Stimulated activated CD4-positive, alpha-beta T cell treated with anti-CD3 and anti-CD28 coated beads, Interleukin-1b, Interleukin-23, amount 100 ng/mL, for 48 hours (primary cell): ENCODE measurements at places on chromosomes 5 and 9.

GRCh38 chr5:142522983-142523382, 162.9 kb downstream of the FGF1 start:
- DNase-seq = no peak

GRCh38 chr9:4828761-4829160, 36.0 kb downstream of the RCL1 start:
- no peak for DNase-seq

- DNase-seq = no peak
Measured at GRCh38 chr5:59863777-59864176, 29.7 kb downstream of the PDE4D start.

- DNase-seq = no peak
Measured at GRCh38 chr5:124948754-124949275, 202.4 kb upstream of the ZNF608 start.

DNA sequence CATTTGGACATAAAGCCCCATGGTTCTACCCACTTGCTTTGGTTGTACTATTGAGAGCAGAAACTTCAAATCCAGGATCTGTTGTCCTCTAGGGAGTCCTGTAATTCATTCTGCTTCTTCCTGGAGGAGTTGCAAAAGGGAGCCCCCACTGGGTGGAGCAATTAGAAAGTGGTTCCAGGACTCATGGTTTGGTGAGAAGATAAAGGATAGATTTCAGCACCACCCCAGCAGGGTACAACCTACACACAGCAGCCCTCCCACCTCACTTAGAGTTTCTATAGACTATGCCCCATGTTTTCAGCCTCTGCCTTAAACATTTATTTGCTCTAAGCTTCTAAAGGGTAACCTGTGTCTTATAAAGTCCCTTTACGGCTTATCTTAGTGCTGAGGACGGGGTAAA, 112.6 kb upstream of the ARRDC3 start:
- no peak for DNase-seq

DNA sequence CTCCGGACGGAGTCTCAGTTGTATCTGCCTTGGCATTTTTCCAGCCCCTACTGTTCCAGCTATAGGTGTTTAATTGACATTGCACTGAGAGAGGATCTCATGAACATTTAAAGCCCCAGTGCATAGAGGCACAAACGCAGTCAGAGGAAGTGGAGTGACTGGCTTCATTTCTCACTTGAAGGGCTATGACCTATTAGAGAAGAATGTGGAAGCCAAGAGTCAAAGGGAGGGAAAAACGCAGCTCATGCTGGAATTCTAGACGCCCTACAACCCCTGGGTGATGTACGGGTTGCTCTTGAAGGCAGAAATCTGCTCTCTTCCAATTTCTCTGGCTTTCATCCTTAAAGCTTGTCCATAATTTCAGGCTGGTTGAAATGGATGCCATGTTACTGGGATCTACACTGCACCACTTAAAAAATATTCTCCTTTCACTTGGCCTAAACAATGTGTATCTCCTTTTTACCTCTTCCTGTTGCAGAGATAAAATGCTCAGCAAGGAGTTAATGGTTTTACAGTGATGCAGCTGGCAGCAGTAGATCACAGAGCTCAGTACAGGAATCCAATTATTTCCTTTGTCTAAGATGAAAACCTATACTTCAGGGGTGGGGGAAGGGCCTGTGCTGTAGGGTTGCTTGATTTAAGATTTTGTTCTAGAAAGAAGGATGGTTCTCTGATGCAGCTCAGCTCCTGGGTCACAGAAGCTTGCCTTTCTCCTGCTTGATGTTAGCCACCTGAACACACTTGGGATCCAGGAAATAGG, 61.8 kb upstream of the MAMDC2 start:
- DNase-seq = no peak

GRCh38 chr5:172336264-172336663, 52.7 kb upstream of the UBTD2 start:
- no peak for DNase-seq

DNA sequence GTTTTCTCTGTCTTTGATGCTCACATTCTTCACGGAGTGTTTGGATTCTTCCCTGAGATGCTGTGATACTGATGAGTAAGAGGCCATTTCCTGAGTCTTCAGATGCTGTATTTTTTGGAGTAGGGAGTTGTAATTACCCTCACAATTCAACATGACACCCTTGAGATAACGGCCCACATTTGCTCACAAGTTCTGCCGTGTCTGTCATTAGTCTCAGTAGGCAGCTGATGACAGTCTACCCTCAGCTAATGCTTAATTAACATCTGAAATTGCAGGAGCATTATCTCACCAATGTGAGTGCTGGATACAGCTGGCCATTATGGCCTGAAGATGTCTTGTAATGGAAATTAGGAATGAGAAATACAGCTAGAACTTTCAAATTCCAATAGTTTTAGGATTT, 307.1 kb upstream of the ADCY2 start:
- no peak for DNase-seq

DNA sequence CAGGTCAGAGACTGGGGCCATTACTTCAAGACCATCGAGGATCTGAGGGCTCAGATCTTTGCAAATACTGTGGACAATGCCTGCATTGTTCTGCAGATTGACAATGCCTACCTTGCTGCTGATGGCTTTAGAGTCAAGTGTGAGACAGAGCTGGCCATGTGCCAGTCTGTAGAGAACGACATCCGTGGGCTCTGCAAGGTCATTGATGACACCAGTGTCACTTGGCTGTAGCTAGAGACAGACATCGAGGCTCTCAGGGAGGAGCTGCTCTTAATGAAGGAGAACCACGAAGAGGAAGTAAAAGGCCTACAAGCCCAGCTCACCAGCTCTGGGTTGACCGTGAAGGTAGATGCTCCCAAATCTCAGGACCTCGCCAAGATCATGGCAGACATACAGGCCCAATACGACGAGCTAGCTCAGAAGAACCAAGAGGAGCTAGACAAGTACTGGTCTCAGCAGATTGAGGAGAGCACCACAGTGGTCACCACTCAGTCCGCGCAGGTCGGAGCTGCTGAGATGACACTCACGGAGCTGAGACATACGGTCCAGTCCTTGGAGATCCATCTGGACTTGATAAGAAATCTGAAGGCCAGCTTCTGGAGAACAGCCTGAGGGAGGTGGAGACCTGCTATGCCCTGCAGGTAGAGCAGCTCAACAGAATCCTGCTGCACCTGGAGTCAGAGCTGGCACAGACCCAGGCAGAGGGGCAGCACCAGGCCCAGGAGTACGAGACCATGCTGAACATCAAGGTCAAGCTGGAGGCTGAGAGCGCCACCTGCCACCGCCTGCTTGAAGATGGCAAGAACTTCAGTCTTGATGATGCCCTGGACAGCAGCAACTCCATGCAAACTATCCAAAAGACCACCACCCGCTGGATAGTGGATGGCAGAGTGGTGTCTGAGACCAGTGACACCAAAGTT, 9.3 kb downstream of the NIPBL start:
- DNase-seq = no peak

GRCh38 chr9:89465001-89465451, 32.9 kb downstream of the SEMA4D start:
- no peak for DNase-seq

DNA sequence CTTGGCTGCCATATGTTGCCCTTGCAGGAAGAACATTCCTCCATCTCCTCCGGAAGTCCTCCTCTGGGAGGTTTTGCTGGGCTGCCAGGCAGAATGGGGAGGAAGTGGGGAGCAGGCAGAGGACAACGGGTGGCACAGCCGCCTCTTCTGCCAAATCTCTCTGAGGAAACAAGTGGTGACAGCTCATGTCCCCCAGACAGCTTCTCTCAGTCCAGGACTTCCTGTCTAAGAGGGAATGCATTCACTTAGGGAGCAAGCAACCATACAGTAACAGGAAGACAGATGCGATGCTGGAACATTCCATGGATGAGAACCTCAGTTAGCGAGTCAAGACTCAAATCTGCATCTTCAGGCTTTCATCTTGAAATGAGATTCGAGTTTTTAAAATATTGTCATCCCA, 701.0 kb downstream of the SEMA5A start:
- DNase-seq = no peak

- DNase-seq = no peak
Measured at GRCh38 chr5:118883362-118883761, 105.0 kb downstream of the DTWD2 start.

GRCh38 chr5:68315679-68316271, 100.2 kb downstream of the PIK3R1 start:
- DNase-seq = peak; percentile 30

DNA sequence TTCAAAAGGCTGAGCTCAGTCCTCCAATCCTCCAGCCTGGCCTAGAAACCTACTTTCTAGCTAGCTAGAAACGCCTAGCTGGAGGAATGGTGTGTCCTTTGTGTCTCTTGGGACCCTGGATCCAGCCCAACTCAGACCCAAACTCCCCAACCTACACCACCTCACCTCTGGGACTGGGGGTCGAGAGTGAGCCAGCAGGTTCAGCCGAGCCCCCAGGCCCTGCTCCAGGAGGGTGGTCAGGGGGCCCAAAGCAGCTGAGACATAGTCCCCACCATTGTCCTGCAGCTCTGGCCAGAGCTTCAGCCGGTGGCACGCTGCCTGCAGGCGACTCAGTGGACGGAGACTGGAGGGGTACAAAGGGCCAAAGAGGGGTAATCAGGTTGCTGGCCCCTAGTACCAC, 6.2 kb downstream of the NOL6 start:
- DNase-seq = no peak

GRCh38 chr9:86557063-86557766, 203.0 kb upstream of the TUT7 start:
- DNase-seq = no peak

GRCh38 chr5:143398451-143399237, 4.8 kb downstream of the NR3C1 start:
- no peak for DNase-seq

GRCh38 chr5:53406630-53407316, 73.7 kb upstream of the FST start:
- no peak for DNase-seq

- DNase-seq = no peak
Measured at GRCh38 chr5:1545805-1546355, 22.1 kb upstream of the LPCAT1 start.

- DNase-seq = no peak
Measured at GRCh38 chr9:117839862-117840261, 135.7 kb downstream of the TLR4 start.

DNA sequence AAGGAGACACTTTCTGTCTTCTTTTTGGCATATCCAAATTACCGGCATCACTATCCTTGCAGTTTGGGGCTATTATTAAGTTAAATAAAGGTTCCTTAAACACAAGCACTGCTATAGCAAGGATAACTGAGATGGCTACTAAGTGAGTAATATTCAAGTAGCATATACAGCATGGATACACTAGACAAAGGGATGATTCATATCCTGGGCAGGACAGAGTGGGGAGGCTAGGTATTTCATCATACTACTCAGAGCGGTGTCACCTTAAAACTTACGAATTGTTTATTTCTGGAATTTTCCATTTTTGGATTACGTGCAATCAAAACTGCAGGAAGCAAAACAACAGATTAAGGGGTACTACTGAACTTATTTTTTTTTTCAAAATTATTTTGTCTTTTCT, 54.1 kb downstream of the FER start:
- no peak for DNase-seq

DNA sequence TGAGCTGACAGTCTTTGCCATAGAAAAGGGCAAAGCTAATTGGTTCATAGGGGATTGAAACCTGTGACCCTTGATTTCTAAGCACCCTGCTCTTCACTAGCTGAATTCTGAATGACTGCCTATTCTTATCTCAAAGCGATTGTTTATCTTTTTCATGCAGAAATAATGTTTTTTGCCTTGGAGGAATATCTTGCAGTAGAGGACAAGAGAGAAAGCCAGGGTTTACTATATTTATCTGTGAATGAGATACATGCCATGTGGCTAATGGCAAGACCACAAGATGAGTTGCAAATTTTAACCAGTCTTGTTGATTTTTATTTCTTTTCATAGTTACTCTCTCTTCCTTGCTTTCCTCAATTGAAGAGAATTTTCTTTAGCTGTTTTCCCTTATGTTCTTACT, 185.0 kb downstream of the CNTLN start:
- DNase-seq = no peak

DNA sequence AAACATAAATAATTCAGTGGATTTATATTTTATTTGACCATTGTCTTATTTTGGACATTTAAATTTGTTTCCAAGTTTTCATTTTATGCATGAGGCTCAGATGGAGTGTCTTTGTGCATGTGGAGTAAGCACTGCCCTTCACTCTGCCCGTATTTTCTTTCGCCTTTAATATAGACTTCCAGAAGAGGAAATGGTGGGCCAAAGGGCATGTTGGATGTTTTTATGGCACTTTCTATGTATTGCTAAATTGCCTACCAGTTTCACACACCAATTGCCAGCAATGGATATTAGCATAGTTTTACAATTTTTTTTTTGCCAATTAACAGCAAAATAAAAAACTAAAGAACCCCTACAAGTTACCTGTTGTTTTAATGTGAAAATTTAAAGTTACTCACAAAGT, 38.4 kb downstream of the ZSWIM6 start:
- no peak for DNase-seq

- no peak for DNase-seq
Measured at GRCh38 chr9:127033061-127033460, 89.4 kb downstream of the ANGPTL2 start.

DNA sequence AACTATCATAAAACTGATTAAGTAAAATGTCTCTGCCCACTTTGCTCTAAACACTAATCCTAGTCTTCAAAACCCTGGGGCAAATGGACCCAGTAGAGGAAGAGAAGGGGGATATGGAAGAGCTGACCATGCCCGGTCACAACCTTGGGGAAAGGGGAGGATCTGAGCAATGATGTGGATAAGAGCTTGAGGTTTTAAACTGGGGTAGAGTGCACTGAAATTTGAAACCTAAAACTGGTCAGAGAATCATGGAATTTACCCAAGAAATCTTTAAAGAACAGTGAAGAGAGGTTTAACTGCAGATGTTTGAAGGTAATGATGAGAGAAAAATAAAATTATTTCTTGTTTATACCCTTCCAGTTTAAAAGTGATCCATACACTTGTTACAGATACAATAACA, 110.8 kb downstream of the MRPS30 start:
- DNase-seq = no peak

DNA sequence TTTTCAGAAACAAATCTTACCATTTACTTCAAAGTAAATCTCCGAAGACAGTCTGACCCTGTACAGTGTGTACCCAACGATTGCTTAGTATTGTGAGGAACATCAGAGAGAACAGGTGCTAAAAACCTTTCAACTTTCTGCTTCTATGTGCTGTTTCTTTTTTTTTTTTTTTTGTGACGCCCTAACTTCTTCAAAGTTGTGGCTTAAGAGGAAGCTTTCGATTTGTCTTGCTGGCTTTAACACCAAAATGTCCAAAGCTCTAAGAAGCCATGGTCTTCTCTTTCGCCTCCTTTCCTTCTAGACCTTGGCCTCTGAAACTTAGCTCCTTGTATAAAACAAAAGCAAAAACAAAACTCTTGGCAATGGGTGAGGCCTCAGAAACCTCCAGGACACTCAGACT, 1.2 kb downstream of the TNFSF8 start:
- DNase-seq = no peak

- DNase-seq = no peak
Measured at GRCh38 chr5:13766236-13766635, 178.3 kb downstream of the DNAH5 start.

DNA sequence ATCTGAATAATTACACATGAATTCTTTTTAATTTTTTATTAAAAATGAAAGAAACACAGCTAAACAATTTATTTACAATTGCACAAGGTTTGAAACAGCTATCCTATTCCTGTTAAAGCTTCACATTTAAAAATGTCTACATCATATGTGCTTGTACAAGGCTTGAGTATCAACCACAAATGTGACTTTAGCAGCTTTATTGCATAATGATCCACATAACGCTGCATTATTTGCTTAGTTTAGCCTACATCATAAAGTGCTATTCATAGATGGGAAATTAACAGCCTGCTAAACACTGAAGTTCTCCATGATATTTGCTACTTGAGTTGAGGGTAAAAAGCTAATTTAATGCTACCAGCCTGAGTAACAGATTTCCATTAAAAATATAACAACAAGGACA, 45.0 kb downstream of the TRIM36 start:
- DNase-seq = no peak
